Endothelial cell of umbilical vein (primary cell): ENCODE measurements at places on chromosomes 6 and 20.

DNA sequence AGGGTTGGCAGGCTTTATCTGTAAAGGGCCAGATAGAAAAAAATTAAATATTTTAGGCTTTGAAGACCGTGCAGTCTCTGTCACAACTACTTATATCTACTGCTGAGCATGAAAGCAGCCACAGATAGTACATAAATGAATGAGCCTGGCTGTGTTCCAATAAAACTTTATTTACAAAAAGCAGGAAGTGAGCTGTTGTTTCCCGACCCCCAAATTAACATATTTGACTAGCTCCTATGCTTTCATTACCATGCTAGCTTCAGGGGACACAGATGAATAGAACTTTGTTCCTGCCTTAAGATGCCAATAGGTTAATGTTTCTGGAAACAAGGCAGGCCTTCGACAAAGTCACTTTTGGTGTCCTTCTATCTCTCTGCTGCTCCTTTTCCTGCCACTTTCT lies 1058.0 kb upstream of the FLRT3 start:
- DNase-seq, result no peak

DNA sequence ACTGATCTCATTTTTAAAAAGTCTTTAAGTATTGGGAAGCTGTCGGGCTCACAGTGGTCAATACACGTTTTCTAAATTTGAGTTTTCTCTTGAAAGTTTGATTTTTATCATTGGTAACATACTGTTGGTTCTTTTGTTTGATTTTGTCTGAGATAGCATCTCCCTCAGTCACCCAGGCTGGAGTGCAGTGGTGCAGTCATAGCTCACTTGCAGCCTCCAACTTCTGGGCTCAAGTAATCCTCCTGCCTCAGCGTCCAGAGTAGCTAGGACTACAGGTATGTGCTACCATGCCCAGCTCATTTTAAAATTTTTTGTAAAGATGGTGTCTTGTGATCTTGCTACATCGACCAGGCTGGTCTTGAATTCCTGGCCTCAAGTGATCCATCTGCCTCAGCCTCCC lies 9.1 kb downstream of the PPARD start:
- DNase-seq, result no peak

DNA sequence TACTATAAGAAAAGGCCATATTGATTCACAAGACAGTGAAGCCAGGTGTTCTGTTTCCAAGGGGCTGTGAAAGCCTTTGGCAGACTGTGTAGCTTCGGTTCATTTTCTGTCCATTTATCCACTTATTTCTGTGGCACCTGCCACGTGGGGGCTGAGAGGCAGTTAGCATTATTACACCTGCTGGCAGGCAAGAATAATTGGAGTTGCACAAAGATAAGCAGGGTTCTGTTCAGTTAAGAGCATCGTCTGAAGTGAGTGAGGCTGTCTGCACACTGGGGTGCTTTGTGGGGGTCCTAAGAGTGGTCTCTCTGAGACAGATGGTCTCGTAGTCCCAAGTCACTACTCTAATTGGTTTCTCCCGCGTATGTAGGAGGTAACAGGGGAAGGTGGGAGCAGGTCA lies 60.6 kb upstream of the CCN6 start:
- DNase-seq, result no peak

DNA sequence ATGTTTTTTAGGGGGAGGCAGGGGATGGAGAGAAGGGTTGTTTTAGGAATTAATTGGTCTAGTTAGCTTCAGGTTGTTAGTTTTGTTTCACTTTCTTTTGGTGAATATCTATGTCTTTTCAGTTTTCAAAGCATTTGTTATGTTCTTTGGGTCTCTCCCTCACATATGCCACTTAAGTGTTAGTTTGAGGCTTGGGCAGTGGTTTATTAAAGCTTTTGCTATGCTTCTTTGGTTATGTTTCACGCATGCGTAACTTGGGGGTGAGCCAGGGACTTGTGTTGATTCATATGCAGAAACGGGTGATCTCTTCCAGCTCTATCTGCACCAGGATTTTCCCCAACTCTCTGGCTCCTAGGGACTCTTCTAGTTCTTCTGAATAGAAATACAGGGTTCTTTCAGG lies 11.4 kb upstream of the MMS22L start:
- no peak for DNase-seq

DNA sequence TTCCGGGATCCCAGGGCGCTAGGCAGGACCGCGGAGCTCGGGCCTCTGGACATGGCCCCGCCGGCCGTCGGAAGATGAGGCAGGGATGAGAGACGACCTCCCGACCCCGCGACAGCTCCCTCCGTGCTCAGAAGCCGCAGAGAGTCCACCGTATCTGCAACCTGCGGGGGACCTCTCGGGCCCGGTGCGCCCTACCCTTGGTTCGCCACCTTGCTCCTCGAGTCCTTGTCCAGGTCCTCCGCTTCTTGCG lies 301 bp downstream of the PPP1R3D start:
- no peak for DNase-seq
